Stimulated activated CD4-positive, alpha-beta T cell treated with anti-CD3 and anti-CD28 coated beads, Interleukin-15, amount 100 ng/mL, for 1 hour (primary cell): ENCODE measurements at places on chromosomes 2 and 18.
A peak's percentile ranks its signal among the peaks of the same experiment; 100 is the strongest.

GRCh38 chr2:119862127-119862889 lies 102.6 kb downstream of the PTPN4 start:
- DNase-seq: no peak

- DNase-seq: no peak
These were observed 118.3 kb upstream of the KLHL14 start for GRCh38 chr18:32891130-32891529.

DNA sequence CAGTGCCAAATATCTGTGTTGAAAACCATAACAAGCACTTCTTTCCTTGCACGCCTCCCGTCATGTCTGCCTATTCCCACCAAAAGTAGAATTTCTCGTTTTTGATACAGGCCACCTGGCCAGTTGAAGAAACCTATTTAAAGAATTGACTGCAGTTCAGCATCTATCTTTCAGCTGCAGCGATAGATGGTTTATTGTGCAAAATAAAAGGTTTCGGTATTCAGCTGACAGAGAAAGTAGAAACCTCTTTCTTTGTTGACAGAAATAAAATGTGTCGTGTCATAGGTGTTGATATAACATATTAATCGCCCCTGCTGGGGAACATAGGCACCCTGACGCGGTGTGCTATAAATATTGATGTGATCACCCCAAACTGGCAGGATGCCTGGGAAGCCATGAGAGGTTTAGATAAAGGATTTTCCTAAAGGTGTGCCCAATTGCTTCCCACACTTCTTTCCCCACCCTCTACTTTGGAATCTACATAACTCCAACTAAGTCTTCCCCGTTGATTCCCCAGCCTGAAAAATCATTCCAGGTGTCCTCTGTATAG lies 570.4 kb downstream of the CCDC85A start:
- DNase-seq: no peak

DNA sequence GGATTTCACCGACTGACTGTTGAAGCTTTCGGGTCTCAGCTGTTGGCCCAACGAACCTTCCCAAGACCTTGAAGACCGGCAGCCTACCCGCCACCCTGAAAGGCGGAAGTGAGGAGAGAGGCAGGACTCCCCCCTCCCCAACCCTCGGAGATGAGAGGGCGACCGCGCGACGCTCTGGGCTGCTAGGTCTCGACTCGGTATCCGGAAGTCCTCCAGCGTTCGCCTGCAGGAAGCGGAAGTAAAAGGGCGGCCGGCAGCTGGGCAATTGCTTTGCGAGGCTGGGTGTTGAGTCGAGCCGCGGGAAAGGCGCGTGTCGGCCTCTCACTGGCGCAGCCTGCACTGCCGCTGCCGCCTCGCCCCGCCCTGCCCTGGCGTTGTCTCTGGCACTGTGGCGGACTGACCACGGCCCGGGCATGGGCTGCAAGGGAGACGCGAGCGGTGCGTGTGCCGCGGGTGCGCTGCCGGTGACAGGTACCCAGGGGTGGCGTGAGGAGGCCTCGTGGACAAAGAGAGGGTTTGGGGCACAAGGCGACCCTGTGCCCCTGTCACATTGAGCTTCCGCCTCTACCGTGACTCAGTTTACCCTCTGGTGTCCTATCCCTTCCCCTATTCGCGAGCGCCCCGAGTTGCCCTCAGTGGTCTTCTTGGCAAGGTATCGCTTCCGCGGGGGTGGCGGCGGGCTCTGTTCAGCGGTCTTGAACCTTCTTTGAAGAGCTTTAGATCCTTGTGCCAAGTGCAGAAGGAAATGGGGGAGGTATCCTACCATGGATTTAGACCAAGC lies at the start of gene UGGT1:
UGGT1 (plus strand) TSS at position 256 of the 781 bp plus-strand sequence; CDS start at position 414, 158 bp downstream.
- peak; percentile 81 for DNase-seq

- DNase-seq: no peak
These were observed 1.1 kb downstream of the MARCHF4 start for GRCh38 chr2:216370961-216371712.

DNA sequence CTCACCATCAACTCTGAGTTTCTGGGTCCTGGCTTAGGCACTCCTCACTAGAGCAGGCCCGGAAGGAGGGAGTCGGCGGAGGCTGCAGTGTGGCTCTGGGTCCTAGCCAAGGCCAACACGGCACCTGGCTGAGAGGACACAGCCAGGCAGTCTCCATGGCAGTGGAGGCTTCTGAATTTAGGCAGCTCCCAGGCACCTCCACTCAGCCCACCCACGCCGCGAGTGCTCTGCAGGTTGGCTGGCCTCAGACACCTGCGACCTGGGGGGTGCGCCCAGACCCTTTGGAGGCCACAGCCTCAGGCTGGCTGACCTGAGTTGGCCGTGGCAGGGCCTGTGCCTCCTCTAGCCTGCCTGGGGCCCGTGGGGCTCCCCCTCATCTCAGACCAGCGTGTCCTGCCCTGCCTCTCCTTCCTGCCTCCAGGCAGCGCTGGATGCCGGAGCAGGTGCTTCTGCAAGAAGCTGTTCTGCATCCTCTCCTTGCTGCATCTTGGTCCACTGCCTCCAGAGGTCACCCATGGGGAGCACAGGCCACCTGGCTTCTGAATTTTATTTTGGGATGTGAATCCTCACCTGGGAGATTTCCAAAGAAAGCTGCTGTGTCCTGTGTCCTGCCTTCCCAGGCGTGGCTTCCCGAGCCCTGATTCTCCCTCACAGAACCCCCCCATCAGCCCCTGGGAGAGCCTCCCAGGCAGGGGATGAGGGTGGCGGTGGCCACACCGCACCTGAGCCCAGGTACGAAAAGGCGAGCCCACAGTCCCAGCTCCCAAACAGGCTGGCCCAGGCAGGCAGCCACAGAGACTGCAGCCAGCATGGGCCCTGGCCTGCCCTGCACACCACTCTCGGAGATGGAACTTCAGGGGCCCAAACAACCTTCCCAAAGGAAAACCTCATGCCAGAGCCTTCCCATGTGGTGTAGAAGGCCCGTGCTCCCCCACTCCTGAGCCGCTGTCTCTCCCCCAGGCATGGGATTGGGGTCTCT lies 23.4 kb downstream of the AQP12A start:
- DNase-seq: no peak

DNA sequence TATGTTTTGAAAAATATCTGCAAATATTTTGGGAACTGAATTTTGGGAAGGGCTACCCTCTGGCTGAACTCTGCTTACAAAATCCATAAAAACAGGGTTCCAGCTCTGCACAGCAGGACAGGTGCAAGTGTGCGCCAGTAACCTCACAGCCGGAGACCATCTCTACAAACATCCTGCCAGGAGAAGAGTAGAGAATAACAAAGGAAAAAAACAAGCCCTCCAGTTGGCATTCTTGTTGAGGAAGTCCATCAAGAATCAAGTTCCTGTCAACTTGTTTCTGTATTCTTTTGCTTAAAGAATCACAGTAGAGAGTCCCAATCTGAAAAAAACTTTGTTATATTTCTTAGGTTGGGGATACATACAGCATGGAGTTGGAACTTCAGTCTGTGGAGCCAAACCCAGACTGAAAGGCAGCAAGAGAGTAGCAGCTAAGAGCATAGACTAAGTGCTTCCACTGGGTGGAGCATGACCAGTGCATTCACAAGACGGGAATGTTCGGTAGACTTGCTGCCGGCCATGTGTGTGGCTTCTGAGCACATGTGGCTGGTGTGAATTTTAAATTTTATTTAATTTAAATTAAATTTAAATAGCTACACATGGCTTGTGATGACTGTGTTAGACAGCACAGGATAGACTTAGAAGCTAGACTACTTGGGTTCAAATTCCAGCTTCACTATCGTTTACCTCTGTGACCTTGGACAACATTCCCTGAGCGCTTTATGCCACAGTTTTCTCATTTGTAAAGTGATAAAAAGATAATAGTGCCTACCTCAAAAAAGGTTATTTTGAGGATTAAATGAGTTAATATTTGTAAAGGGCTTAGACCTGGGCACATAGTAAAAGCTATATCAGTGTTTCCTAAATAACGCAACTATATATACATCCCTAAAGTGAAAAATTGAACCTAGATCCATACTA lies 41.9 kb downstream of the SPTBN1 start:
- DNase-seq: no peak

DNA sequence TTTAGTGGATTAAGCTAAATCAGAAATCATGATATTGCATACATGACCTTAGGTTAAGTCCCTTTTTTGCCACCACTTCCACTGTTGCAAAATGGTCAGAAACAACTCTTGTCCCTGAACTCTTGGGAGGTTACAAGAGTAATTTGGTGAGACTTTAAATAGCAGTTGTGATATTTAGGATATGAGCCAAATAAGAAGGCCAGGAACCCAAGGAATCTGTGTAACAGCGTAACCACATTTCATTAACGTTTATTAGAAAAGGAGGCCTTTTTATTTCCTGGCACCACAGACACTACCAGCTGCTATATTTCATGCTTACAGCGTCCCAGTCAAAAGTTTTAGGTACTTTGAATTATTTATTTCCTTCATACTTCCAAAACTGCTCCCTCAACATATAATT lies 268.0 kb downstream of the GPD2 start:
- DNase-seq: no peak

GRCh38 chr2:16624436-16624780 lies 41.2 kb downstream of the CYRIA start:
- DNase-seq: no peak

GRCh38 chr18:51751901-51752300 lies 554.4 kb upstream of the MEX3C start:
- DNase-seq: no peak

GRCh38 chr2:62293490-62294271 lies 97.8 kb downstream of the B3GNT2 start:
- no peak for DNase-seq

- no peak for DNase-seq
These were observed 4.1 kb upstream of the TMEM18 start for GRCh38 chr2:681312-681711.

GRCh38 chr18:50218432-50219197 lies 23.7 kb upstream of the MYO5B start:
- no peak for DNase-seq

DNA sequence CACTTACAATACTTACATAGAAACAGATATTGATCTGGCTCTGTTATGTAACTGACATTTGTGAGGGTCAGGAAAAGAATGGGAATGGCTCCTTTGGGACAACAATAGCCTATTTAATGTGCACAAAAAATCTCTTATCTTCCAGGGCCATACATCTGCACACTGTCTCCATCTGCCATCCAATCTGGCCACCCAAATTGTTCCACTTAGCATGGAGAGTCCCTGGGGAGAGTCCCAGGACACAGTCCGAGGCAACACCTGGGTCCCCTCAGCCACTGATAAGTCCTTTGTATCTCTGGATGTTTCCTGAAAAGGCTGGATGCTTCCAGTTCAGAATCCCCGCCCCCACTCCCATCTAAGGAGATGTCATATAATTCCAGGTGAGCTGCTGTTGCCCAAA lies 274.2 kb upstream of the NCKAP5 start:
- no peak for DNase-seq

DNA sequence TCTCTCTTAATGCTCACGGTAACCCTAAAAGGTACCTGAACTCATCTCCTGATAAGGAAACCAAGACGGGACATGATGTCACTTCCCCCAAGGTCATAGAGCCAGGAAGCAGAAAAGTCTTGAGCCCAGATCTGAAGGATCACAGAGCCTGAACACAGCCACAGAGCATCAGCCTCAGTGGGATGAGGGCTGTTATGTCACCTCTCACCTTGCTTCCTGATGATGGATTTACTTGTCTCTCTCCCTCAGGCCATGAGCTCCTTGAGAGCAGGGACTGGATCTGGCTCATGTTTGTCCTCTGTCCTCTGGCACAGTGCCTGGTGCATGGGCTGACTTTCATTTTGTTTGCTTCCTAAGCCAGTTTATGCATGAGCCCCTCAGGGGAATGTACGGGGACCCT lies 54.2 kb downstream of the SERTAD2 start:
- no peak for DNase-seq

- DNase-seq: no peak
These were observed 90.6 kb downstream of the APOB start for GRCh38 chr2:20953146-20953824.

GRCh38 chr2:12269041-12269972 lies 447.4 kb upstream of the TRIB2 start:
- DNase-seq: no peak

DNA sequence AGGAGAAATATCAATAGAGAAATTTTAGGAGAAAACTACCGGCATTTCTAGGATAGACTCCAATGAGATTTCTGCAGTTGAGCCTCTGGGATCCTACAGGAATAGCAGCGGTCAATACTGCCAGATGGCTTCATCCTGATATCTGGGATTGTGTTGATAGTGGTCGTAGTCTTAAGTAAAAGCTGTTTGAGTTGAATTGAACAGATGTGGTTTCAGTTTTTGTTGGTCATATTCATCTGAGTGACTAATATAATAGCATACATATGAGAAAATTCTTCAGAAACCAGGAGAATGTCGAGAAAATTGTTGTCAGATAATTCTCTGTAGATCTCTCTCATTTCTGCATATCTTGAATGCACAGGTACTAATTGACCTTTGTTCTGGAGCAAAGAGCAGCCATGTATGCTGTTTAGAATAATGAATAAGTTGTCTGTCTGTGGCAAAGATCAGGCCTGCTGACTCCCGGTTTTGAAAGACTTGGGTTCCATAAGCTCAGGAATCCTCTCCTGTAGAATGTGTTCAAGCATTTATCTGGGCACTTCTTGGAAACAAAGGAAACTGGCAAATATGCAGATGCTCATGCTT lies 288.1 kb downstream of the TMX3 start:
- no peak for DNase-seq

DNA sequence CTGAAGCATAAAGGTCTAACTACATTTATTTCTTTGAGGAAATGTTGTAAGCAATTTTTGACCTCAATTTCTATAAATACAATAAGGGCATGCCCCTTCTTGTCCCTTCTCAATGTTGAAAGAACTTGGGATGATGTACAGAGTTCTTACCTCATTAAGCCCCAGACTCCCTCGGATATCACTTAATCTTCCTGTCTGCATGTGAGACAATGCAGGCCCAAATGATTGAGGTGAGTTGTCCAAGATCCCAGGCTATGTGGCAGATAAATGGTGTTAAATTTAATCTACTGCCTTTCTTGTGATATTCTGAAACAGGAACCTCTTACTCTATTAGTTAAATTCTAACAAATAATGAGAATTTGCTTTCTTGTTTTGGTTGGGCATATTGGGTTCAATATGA lies 1073.4 kb upstream of the GYPC start:
- no peak for DNase-seq

GRCh38 chr2:29368659-29369040 lies 253.4 kb downstream of the CLIP4 start:
- DNase-seq: no peak

DNA sequence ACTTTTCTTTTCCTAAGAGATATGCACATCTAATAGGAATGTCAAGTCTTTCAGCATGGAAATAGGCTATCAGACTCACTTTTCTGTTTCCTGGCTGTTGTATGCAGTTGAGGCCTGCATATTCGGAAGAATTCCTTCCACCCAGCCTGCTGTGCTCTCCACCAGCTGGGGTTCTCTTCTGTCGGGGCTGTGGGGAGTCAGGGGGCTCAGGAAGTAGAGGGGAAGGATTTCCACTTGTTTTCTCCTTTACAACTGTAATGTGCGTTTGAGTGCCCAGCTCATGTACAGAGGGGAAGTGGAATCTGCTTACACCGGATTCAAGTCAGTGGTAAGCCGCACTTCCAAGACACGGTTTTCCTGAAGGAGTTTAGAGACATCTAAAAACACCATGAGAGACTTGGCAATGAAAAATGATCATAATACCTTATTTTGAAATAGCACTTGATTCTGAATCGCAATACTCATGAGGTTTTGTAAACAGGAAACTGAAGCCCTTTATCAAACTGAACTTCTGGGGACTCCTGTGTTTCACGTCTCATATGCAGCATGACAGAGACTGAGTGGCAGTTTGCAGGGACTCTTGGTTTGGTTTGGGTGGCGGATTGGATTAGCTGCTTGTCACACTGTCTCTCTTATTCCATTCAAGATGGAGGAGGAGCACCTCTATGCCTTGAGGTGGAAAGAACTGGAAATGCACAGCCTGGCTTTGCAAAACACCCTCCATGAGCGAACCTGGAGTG lies 90.4 kb downstream of the MTCL1 start:
- DNase-seq: no peak
